ENCODE measurements at places on chromosomes 6 and 20. TPM values are rescaled to one million over a fixed set of nuclear protein-coding genes. Genes with fewer than 3 reads are reported as not detected.

ABHD16B gene
- not detected for total RNA-seq

C20orf204 gene
- total RNA-seq, result 1.3 TPM

- peaks cover 23% of the 10 kb centered on the region for H3K36me3 ChIP-seq
- no peaks in the 10 kb centered on the region for H3K27me3 ChIP-seq
- no peak for DNase-seq
- H3K27ac ChIP-seq, result no peak overlapping the region
Measured at GRCh38 chr20:478010-478948, 15.9 kb upstream of the TBC1D20 start.

TUBB1 gene
- 0.64 TPM for total RNA-seq

MAFB gene
- 17.5 TPM for total RNA-seq

DNA sequence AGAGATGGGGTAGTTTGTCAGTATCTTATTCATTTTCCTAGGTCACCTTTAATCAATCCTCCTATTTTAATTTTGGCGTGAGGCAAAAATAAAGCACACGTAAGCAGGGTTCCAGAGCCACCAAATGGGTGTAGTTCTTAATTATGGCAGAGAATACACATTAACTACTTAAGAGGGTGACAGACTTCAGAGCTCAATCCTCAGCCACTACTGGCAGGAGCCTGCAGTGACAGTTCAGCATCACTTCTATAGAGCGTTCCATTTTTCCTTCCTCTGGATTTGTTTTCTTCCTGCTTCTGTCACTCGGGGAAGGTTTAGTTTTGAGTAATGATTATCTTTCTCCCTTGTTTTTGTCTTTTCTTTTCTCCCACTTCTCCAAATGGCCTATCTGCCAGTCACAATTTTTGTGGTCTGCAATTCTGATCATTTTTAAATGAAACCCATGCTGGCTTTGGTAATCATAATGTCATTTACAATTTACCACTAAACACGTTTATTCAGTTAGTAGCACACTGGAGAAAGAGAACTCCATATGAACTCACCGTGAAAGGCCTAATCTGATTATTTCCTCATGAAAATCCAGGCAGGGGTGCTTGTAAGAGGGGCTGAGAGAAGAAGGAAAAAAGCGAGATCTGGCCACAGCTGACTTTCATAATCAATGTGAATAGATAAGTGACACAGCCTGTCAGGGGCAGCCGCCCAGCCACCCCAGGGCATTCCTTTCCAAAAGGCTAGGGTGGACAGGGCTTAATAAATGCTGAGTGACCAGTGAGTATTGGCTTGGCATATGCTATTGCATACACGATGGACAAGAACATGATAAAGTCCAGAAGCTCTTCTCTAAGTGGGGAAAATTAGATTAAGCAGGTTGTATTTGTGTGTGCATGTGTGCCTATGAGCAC, 412.1 kb downstream of the PKHD1 start:
- H3K4me1 ChIP-seq, result peaks cover 6% of the 10 kb centered on the region
- H3K4me3 ChIP-seq, result no peak overlapping the region
- DNase-seq, result no peak

DNA sequence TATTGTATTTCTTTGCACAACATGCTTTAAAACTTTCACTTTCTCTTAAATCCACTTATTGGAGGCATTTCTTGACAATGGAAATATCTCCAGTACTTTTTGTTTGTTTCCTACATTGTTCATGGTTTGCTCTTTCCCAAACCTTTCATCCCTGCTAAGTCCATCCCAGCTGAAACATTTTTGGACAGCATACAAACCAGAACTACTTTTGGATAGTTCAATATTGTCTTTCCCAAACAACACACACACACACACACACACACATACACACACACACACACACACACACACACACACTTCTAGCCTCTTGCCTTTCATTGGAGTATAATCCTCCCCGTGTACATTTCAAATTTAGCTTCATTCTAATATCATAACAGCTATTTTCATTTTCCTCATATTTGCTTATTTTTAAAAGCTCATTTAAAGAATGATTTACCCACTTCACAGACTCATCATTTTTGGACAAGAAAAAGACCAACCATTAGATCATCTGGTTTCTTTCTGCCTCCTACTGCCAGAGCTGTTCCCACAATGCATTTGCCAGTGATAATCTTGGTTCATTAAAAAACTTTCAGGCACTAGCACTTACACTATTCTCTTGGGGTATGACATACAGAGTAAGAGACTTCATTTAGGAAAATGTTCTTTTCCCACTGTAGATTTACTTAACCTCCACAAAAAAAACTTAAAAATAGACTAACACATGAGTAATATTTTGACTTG, 248.1 kb downstream of the CD109 start:
- no peak for DNase-seq
- H3K27ac ChIP-seq, result no peak overlapping the region
- no peaks in the 10 kb centered on the region for H3K4me1 ChIP-seq
- no peaks in the 10 kb centered on the region for H3K36me3 ChIP-seq

- peak; percentile 65 for DNase-seq
- H3K27ac ChIP-seq, result no peak overlapping the region
- H3K4me3 ChIP-seq, result no peak overlapping the region
- H3K4me1 ChIP-seq, result no peaks in the 10 kb centered on the region
Measured at GRCh38 chr6:41306187-41306854, 19.8 kb upstream of the TREM1 start.

DNA sequence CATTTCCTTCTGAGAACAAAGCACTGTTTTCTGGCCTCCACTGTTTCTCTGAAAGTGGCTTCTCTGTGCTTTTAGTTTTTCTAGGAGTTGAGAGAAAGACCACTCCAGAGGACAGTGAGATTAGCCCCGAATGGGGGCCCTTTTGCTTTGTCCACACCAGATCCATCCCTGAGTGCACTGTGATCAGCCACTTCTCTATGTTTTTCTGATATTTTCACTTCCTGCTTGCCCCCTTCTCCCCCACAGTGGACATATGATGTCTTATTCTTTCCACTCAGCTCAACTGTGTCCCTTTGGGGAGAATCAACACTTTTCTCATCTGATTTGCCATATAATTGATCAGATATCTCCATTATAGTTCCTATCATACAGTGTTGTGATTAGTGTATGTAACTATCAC, 35.6 kb upstream of the HIVEP1 start:
- no peak overlapping the region for H3K4me3 ChIP-seq
- no peak for DNase-seq
- no peaks in the 10 kb centered on the region for H3K4me1 ChIP-seq
- H3K27me3 ChIP-seq, result no peaks in the 10 kb centered on the region

Measured in lung (tissue), 17 donors.